Suprapubic skin (tissue), 4 donors: ENCODE measurements at places on chromosomes 1 and 21. TPM values are rescaled to one million over a fixed set of nuclear protein-coding genes. Genes with fewer than 3 reads are reported as not detected.

- H3K4me3 ChIP-seq: no peak overlapping the region
- no peaks in the 10 kb centered on the region for H3K4me1 ChIP-seq
- H3K36me3 ChIP-seq: no peaks in the 10 kb centered on the region
- DNase-seq: no peak
- no peak overlapping the region for H3K27ac ChIP-seq
Observed at GRCh38 chr1:169941982-169942830, 48.5 kb upstream of the SCYL3 start.

- no peaks in the 10 kb centered on the region for H3K36me3 ChIP-seq
- no peak for DNase-seq
- H3K4me1 ChIP-seq: peaks cover 39% of the 10 kb centered on the region
- H3K27ac ChIP-seq: no peak overlapping the region
Observed at GRCh38 chr21:34892209-34892608, 156.9 kb downstream of the RUNX1 start.

Gene PCBP3
- total RNA-seq: 2.5 TPM

- no peaks in the 10 kb centered on the region for H3K36me3 ChIP-seq
- DNase-seq: no peak
- no peaks in the 10 kb centered on the region for H3K27me3 ChIP-seq
- no peak overlapping the region for H3K4me3 ChIP-seq
- no peaks in the 10 kb centered on the region for H3K4me1 ChIP-seq
Observed at GRCh38 chr21:16040601-16041000, 310.8 kb downstream of the USP25 start.

Gene NOS1AP
- 3.6 TPM for total RNA-seq

GRCh38 chr1:19814244-19814661, 830 bp downstream of the RNF186 start:
- no peak overlapping the region for H3K27ac ChIP-seq
- H3K4me3 ChIP-seq: no peak overlapping the region
- no peaks in the 10 kb centered on the region for H3K27me3 ChIP-seq
- DNase-seq: peak; percentile 76

GRCh38 chr1:72075425-72075824, 206.9 kb downstream of the NEGR1 start:
- no peaks in the 10 kb centered on the region for H3K27me3 ChIP-seq
- H3K4me1 ChIP-seq: no peaks in the 10 kb centered on the region
- no peak overlapping the region for H3K4me3 ChIP-seq
- no peak overlapping the region for H3K27ac ChIP-seq
- no peak for DNase-seq
- H3K36me3 ChIP-seq: no peaks in the 10 kb centered on the region

DNA sequence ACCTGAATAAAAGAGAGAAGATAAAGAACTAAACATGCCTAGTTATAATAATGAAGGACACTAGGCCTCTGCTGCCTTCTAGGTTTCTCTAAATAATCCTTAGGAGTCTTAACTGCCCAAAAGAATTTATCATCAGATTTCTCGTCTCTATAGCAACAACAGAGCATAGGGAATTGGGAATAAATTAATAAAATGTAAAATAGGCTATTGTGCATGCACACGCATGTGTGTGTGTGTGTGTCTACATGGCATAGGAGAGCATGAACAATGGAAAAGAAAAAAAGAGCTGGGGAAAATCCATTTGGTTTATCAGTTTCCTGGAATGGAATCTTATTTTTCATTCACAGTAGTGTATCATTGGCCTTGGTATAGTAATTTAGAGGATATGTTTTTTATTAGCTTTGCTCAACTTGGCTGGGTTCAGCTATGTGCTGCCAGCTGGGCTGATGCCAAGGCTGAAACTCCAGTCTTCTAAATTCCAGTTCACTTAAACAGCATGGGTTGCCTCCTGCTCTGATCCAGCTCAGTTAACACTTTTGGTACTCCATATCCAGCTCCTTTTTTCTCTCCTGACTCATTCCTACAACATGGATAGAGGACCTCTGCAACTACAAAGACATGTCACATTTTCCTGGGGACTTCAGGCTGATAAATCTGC, 80.6 kb upstream of the SLFNL1 start:
- no peaks in the 10 kb centered on the region for H3K36me3 ChIP-seq
- no peak overlapping the region for H3K27ac ChIP-seq
- DNase-seq: peak; percentile 90
- no peaks in the 10 kb centered on the region for H3K27me3 ChIP-seq

Gene OR2W3
- total RNA-seq: 3.1 TPM
